Esophagus muscularis mucosa (tissue), 4 donors: ENCODE measurements at places on chromosomes 3 and 15.

GRCh38 chr15:29638781-29639180, 183.5 kb downstream of the TJP1 start:
- no peak overlapping the region for H3K27ac ChIP-seq
- no peak overlapping the region for H3K4me3 ChIP-seq
- DNase-seq: no peak
- no peaks in the 10 kb centered on the region for H3K27me3 ChIP-seq
- no peaks in the 10 kb centered on the region for H3K4me1 ChIP-seq

- no peak overlapping the region for H3K27ac ChIP-seq
- DNase-seq: no peak
- H3K27me3 ChIP-seq: no peaks in the 10 kb centered on the region
- no peaks in the 10 kb centered on the region for H3K4me1 ChIP-seq
Observed at GRCh38 chr3:46675843-46676567, 17.5 kb downstream of the ALS2CL start.

- H3K27ac ChIP-seq: peak overlapping the region; percentile 35
- no peak overlapping the region for H3K4me3 ChIP-seq
- no peaks in the 10 kb centered on the region for H3K27me3 ChIP-seq
Observed at GRCh38 chr3:177337541-177338331, 140.5 kb upstream of the TBL1XR1 start.

DNA sequence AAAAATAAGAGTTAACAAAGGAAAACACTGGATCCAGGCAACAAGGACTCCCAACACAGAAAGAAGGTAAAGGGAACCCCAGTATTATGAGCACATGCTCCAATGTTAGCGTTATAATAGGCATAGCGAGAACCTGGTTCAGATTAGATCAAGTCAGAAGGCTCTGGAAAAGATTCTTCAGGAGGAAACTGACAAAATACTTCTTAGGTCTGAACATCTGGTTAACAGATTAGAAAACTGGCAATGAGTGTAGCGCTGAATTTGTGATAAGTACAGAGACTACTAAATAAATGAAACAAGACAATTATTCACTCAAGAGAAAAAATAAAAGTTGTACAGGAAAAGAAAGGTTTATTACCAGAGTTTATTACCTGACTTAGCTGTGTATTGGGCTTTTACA, 146.1 kb downstream of the DPH6 start:
- H3K4me1 ChIP-seq: no peaks in the 10 kb centered on the region
- no peak overlapping the region for H3K4me3 ChIP-seq
- H3K27ac ChIP-seq: no peak overlapping the region
- no peaks in the 10 kb centered on the region for H3K27me3 ChIP-seq
- DNase-seq: no peak

DNA sequence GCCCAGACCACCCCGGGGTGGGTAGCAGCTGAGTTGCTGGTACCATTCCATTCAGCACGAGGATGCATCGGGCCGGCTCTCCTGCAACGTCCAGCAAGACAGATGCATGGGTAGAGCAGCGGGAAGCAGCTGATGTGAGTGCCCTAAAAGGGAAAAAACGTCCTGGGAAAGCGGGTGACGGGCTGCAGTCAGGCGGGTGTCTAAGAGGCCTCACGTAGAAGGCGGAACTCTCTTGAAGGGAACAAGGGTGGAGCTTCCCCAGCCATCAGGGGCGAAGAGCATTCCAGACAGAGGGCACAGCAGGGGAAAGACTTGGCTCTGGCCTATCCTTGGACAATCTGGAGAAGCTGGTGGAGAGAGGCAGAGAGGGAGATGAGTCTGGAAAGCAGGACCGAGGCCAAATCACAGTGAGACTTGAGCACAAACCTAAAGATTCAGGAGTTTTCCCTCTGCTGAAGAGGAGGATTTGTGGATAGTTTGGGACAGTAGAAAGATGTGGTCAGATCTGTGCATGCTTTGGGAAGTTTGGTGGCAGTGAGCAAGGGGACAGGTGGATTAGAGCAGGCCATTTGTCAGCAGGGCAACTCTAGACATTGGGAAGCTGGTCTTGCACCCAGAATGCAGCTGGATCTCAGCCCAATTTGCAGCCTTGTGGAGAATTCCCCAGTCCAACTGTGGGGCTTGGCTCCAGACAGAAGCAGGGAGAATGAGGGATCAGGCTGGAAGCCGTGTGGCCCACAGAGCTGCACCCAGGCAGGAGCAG, 70.7 kb downstream of the SEMA5B start:
- no peak overlapping the region for H3K4me3 ChIP-seq
- peak overlapping the region; percentile 49 for H3K27ac ChIP-seq
- DNase-seq: no peak
- H3K4me1 ChIP-seq: peaks cover 32% of the 10 kb centered on the region

GRCh38 chr3:196220587-196220986, 4.3 kb downstream of the SLC51A start:
- peaks cover 15% of the 10 kb centered on the region for H3K4me1 ChIP-seq
- DNase-seq: no peak
- no peaks in the 10 kb centered on the region for H3K27me3 ChIP-seq
- no peaks in the 10 kb centered on the region for H3K36me3 ChIP-seq
- H3K4me3 ChIP-seq: no peak overlapping the region

GRCh38 chr15:43483297-43484128, 9.4 kb downstream of the TP53BP1 start:
- H3K27ac ChIP-seq: no peak overlapping the region
- no peak overlapping the region for H3K4me3 ChIP-seq
- no peaks in the 10 kb centered on the region for H3K27me3 ChIP-seq

- no peaks in the 10 kb centered on the region for H3K4me1 ChIP-seq
- no peaks in the 10 kb centered on the region for H3K36me3 ChIP-seq
- H3K27me3 ChIP-seq: no peaks in the 10 kb centered on the region
- no peak overlapping the region for H3K4me3 ChIP-seq
- H3K27ac ChIP-seq: no peak overlapping the region
- DNase-seq: peak; percentile 34
Observed at GRCh38 chr3:31488475-31489017, 44.2 kb upstream of the STT3B start.

- H3K4me3 ChIP-seq: no peak overlapping the region
- DNase-seq: no peak
- H3K27ac ChIP-seq: no peak overlapping the region
- no peaks in the 10 kb centered on the region for H3K4me1 ChIP-seq
- H3K36me3 ChIP-seq: no peaks in the 10 kb centered on the region
Observed at GRCh38 chr3:49602049-49602554, 47.8 kb downstream of the BSN start.

- H3K4me1 ChIP-seq: peaks cover 84% of the 10 kb centered on the region
- no peak overlapping the region for H3K4me3 ChIP-seq
- no peaks in the 10 kb centered on the region for H3K36me3 ChIP-seq
- no peaks in the 10 kb centered on the region for H3K27me3 ChIP-seq
Observed at GRCh38 chr15:31332020-31332680, 5.5 kb downstream of the KLF13 start.

- no peak overlapping the region for H3K27ac ChIP-seq
- no peaks in the 10 kb centered on the region for H3K36me3 ChIP-seq
- H3K4me1 ChIP-seq: peaks cover 26% of the 10 kb centered on the region
- H3K4me3 ChIP-seq: no peak overlapping the region
- no peaks in the 10 kb centered on the region for H3K27me3 ChIP-seq
- no peak for DNase-seq
Observed at GRCh38 chr15:74200412-74200815, 2.2 kb downstream of the STRA6 start.

GRCh38 chr3:56467108-56467507, 1.2 kb downstream of the ERC2 start:
- no peaks in the 10 kb centered on the region for H3K36me3 ChIP-seq
- peaks cover 9% of the 10 kb centered on the region for H3K27me3 ChIP-seq
- DNase-seq: no peak
- H3K27ac ChIP-seq: no peak overlapping the region
- H3K4me3 ChIP-seq: peak overlapping the region; percentile 55
- H3K4me1 ChIP-seq: peaks cover 16% of the 10 kb centered on the region
